ENCODE measurements at places on chromosomes 13 and 19.

DNA sequence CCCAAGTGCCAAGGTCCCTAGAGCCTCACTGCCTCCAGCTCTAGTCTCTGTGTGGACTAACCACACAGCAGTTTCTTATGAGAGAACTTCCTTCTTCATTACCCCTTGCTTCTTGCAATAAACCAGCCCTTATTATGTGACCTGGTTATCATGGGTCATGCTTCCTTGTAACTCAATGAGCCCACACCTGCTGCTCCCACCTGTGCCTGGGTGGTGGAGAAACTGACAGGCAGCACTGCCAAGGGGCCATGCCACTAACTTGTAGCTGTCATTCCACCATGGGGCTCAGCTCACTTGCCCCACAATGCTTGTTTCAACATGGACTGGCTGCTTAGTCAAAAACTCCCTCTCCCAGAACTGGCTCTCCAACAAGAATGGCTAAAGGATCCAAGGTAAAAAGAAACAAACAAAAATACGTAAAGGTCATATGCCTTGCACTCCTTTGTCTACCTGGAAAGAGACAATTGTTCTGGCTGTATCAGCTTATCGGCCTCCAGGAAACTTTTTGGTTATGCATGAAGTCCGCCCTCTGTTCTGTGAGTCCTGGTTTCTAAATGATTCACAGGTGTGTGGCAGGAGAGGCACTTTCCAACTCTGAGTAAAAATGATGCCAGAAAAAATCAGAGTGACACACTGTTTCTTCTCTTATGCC, 446.4 kb downstream of the COG6 start:
- no peak for DNase-seq

DNA sequence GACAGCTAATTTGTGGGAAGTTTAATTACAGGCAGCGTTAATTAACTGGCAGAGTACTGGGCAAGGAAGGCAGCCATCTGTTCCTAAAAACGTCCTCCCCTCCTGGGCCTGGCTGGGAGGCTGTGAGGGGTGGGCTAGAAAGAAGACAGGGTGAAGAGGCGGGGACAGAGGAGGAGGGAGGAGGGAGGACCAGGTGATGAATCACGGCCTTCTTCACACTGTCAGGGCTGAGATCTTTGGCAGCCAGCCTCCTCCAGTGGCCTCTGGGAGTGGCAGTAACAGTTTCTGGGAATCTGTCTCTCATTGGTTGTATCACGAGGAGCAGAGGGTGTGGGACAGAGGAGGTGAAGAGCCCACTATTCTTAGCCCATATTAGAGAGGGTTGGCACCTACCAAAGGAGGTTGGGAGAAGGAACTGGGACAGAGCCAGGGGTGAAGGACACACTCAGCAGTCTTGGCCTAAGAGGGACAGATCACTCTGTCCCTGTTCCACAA, 9.6 kb upstream of the ZNRF4 start:
- no peak for DNase-seq

- DNase-seq, result no peak
These were observed 138.3 kb upstream of the NBEA start for GRCh38 chr13:34803756-34804155.

GRCh38 chr19:1173845-1174809, at the start of gene SBNO2:
SBNO2 (minus strand) TSS chr19:1174268; CDS start chr19:1154276, 19,992 bp downstream.
- DNase-seq, result peak; percentile 89

DNA sequence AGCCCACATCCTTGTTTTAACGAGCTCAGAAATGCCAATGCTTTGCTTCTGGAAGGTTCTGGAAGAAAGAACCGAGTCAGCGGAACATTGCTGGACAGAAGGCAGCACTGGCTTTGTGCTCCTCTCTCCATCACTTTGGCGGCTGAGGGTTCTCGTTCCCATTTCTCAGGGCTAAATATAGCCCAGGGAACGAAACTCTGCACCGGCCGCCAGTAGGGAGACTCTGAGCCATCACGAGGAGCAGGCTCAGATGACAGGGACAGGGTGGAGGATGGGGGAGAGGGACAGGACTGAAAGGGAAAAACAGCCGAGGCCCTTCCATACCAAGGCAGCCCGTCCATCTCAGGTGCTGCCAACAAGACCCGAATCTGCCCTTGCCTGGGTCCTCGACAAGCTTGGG, 166.4 kb downstream of the CACNA1A start:
- no peak for DNase-seq

DNA sequence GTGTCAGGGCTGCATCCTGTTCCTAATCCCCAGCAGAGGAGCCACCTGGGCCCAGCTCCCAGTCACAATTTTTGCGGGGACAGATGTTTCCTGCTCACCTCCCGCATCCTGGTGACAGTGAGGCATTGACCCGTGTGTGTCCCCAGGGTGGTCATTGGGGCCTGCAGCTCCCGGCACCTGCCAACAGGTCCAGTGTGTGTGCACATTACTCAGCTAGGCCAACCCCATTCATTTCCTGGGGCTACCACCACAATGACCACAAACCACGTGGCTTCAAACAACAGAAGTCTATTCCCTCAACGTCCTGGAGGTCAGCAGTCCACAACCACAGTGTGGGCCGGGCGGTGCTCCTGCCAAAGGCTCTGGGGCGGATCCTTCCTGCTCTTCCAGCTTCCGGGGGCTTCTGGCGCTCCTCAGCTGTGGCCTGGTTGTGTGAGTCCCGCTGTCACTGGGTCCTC, 11.9 kb upstream of the F2RL3 start:
- no peak for DNase-seq

All from stimulated activated CD4-positive, alpha-beta T cell treated with anti-CD3 and anti-CD28 coated beads, TNF-alpha, amount 100 ng/mL, for 4 hours (primary cell).